ENCODE measurements at places on chromosomes 7 and 10.

DNA sequence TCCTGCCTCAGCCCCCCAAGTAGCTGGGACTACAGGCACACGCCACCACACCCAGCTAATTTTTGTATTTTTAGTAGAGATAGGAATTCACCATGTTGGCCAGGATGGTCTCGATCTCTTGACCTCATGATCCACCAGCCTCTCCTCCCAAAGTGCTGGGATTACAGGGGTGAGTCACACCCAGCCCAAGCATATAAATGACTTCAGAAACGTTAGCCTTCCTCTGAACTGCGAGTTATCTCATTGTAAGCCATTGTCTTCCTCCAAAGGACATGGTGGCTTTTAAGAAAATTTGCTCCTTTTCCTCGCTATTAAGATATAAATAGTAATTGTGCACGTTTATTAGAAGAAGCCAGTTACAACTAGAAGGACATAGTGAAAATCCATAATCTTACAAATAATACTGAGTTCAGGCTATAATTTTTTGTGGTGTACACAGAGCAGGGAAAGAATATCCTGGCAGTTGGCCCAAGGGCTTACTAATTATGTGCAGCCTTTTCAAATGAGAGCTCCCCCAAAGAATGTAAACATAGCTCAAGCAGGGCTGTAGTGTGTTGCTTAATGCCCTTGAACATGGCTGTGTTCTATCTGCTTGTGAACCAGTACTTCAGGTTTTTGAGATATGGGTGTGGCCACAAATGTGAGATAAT is 495.8 kb downstream of the PARD3 start:
- DNase-seq, result no peak

DNA sequence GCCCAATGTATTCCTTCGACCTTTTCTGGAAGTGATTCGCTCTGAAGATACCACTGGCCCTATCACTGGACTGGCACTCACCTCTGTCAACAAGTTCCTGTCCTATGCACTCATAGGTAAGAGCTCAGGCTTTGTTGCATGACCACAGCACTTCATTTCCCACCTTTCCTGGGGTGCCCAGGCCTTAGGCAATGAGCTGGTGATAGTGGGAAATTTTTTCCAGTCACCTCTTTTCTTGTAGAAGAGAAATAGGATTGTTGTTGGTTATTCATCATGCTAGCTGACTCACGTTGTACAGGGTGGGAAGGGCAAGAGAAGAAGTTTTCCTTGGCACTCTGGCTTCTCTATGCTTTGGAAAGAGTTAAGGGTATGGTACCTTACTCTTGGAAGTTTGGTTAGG is 51.4 kb upstream of the NFKB2 start:
- DNase-seq, result no peak

- no peak for DNase-seq
Measured at GRCh38 chr7:36303202-36304098, 86.2 kb upstream of the ANLN start.

DNA sequence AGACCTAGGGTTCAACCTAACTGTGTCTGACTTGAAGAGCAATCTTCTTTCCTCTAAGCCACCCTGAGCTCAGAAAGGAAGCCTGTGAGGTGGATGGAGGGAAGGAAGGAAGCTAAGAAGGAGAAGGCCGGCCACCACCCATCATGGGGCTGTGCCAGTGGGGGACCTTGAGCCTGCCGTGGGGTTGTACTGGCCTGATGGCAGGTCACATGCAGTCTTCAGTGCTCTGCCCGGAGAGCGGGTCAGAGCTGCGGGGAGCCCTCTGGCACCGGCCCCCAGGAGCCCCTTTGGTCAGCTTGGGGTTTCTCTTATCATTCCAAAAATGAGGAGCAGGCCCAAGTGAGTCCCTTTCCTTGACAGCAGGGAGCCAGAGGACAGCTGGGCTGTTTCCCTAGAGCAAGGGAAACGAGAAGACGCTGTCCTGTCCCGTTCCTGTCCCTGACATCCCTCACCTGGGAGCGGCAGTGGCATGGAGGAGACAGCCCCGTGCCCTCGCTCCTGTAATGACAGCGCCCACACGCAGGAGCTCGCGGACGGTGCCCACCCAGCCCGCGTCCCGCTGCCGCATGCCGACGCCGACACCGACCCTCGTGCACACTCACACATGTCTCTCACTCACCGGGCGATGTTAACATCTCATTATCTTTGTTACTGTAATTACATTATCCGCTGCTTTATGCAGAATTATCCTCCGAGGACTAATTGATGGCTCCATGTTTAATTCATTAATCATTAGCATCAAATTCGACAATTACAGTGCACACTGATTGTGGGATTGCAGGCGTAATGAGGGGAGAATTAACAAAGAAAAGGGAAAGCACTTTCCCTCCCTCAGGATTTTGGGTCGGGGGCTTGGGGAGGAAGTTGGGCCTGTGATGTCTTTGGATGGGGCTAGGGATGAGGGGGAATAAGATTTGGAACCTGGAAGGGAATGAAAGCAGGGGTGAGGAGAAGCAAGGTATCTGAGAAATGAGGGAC is 31.3 kb downstream of the GBX1 start:
- DNase-seq, result no peak

DNA sequence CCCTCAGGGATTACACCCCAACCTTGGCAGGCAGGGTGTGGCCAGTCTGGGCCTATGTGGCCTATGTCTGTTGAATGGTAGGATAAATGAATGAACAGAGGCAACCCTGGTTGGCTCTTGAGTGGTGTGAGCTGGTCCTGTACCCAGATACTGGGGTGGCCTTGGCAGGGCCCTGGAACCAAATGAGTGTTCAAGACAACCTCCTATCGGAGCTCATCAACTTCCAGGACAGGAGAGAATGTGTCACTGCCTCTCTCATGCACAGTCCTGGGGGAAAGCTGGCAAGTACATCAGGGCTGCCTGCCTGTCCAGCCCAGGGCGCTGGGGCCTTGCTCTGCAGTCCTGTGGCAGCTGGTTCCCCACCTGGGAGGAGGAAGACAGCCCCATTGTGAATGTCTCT is 271.6 kb downstream of the CALN1 start:
- DNase-seq, result no peak

GRCh38 chr7:107234436-107234835 is 65.6 kb downstream of the HBP1 start:
- DNase-seq, result no peak

DNA sequence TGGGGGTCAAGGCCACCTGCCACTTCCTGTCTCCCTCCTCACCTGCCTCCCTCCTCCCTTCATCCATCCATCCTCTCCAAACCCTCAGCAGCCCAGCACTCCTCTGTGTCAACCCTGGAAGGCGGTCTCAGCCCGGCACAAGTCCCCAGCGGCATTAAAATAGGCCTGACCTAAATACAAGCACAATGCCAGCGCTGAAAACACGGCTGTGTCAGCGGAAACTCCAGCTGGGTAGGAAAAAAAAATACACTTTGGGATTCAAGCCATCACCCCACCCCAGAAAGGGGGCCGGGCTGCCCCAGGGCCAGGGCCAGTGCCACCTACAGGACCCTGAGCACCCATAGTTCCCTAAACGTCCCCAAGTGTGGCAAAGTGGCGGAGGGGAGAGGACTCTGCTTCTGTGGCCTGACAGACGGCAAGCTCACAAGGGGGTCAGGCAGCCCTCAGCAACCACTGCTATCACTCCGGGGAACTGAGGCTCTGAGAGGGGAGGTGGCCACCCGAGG is 22.7 kb upstream of the GTF2IRD1 start:
- no peak for DNase-seq

GRCh38 chr10:83917537-83918506 is 221.5 kb upstream of the GHITM start:
- no peak for DNase-seq

DNA sequence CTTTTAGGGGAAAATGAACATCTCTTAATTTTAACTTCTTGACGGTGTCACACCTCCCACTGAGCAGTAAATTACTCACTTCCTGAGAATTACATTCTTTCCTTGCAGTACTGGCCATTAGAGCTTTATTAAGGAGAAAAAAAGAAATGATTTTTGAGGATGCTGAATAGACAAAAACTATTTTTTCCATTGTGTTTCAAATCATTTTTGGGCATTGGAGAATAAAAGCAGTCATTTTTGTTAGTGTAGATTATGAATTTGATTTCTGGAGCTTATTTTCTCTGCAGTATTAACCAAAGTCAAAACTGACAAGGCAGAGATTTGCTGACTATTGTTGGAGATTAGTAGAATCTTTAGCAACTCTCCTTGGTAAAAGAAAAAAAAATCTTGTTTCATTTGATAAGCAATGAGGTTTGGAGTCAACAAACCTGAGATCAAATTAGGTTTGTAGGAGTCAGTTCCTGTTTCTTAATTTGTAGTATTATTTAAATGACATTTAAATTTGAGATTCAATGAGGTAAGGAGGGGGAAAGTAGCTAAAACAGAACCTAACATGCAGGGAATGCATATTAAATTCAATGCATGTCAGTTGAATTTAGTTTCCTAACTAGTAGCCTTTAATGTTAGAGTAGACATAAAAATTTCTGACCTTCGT is 70.6 kb downstream of the AP3M1 start:
- DNase-seq, result no peak

DNA sequence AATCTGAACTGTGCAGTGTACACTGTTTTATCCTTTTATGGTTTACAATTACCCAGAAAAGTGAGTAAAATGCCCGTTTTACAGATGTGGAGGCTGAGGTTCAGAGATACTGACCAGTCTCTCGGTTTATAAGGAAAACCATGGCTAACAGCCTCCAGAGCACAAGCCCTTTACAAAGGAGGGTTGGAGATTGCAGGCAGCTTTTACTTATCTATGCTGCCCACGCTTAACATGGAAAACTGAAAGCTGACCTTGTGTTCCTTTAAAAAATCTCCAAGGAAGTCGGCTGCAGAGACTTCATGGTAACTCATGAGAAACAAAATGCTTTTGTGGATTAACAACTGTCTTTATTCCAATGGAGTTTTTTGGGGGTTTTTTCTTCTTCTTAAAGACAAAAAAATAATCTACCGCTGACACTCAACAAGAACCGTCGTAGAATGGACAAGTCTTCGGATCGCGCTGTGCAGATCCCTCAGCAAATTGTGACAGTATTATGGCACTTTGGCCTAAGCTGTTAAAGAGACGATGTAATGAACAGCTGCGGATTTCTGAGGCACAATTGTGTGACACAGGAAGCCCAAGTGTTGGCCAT is 654 bp upstream of the SLF2 start:
- DNase-seq, result no peak

DNA sequence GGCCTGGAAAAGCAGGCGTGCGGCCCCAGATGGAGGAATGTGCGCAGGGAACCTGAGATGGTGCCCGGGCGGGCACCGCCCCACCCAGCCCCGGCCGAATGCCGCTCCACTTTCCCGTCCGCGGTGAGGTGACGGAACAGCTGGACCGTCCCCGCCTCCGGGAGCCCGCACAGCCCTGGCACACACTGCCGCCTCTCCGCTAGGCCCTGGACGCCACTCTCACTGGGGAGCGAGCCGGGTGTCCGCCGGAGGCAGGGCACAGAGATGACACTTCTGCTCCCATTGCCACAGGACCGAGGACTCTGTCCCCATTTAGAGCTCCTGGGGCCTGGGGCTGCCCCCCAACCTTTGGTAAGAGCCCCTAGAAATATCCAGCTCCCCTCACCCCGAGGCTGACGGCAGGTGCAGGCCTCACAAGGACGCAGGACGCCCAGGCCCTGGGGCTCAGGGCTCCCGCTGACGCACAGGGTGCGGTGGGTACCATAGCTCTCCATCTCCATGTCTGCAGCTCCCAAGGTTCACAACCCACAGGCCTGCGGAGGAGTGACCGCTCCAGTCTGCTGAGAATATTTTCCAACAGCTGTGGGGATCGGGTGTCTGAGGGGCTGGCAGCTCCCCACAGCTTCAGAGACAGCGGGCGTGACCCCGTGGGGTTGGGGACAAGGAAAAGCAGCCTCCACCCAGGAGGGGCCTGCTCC is 52.2 kb upstream of the PDGFA start:
- DNase-seq, result no peak

DNA sequence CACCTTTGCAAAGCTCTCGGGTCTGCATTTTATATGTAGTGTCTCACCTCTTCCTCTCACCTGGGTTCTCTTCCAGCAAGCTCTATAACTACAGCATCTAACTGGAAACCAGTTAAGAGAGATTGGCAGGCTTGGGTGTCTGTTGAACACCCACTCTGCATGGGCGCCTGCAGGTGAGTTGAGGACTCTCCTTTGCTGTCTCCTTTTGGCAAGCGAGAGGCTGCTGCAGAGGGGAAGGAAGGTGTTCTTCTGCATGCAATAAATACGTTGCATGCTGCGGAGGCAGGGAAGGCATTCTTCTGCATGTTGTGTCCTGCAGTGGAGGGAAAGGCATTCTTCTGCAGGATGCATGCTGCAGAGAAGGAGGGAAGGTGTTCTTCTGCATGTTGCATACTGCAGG is 81.4 kb upstream of the ADAM12 start:
- no peak for DNase-seq

DNA sequence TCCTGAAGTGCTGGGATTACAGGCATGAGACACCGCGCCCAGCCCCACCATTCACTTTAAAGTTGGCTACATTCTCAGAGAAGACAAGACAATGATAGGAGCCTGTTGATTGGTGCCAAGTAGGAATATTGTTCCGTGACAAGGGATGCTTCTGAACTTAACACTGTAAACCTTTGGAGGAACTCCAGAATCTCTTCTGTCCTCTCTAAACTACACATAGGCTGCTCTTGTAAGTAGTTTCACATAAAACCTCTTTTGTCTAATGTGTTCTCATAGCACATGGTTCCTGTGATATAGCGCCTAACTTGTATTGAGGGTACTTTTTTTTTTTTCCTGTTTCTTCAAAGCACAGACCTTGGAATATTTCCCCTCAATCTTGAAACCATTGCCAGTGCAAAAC is 3.6 kb upstream of the COPG2 start:
- DNase-seq, result no peak

GRCh38 chr7:51128545-51129435 is 187.8 kb downstream of the COBL start:
- no peak for DNase-seq

DNA sequence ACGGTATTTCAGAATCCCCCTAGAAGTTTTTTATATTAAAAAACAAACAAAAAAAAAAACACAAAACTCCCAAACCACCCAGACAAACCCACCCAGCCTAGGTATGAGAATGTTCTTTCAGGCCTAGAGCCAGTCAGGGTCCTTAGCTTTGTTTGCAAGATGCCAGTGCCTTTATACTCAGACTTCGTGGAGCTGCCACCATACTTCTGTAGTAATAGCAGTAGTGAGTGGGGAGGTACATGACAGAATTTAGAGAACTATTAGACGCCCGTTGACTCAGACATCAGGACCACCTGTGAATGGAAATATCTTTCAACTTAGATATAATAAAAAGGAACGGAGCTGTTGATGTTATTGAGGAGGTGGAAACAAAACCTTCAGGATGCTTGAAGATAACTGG is 138.2 kb upstream of the MKLN1 start:
- DNase-seq, result no peak

DNA sequence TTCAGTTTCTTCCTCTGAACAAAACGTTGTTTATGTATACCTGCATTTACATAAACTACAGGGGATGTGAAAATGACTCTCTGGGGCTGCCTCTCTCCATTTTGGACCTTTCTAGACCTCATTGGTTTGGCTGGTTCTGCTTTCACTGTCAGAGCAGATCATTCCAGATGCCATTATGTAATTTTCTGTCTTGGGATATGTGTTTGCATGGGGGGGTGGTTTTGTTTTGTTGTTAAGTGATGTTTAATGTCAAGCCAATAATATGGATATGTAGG is 172.4 kb downstream of the LRRC4 start:
- DNase-seq, result no peak
